ENCODE measurements at places on chromosomes 6 and 20.

DNA sequence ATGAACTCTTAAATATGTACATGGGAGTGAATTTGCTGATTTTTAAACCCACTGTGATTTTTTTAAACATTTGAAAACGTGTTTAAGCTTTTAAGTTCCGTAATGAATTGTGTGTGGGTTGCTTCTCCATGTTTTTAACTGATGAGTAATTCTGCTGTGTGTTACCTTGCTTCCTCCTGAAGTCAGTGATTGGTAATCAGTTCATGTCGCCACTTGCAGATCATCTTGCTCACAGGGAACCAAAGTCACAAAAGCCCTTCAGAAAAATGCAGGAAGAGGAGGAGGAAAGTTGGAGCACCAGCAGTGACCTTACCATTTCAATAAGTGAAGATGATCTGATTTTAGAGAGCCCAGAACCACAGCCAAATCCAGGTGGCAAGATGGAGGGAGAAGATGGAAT, 36.7 kb downstream of the KIZ start:
- DNase-seq = no peak

DNA sequence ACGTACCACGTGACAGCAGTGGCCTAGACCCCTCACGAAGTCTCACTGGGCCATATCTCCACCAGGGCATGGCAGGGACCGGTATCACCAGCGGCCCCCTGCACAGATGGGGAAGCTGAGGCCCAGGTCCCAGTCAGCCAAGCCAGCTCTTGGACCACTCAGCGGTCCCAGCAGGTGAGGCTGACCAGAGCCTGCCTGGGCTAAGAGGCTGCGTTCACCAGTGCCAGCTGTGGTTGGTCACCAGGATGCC, 2.6 kb upstream of the MRGBP start:
- DNase-seq = no peak

DNA sequence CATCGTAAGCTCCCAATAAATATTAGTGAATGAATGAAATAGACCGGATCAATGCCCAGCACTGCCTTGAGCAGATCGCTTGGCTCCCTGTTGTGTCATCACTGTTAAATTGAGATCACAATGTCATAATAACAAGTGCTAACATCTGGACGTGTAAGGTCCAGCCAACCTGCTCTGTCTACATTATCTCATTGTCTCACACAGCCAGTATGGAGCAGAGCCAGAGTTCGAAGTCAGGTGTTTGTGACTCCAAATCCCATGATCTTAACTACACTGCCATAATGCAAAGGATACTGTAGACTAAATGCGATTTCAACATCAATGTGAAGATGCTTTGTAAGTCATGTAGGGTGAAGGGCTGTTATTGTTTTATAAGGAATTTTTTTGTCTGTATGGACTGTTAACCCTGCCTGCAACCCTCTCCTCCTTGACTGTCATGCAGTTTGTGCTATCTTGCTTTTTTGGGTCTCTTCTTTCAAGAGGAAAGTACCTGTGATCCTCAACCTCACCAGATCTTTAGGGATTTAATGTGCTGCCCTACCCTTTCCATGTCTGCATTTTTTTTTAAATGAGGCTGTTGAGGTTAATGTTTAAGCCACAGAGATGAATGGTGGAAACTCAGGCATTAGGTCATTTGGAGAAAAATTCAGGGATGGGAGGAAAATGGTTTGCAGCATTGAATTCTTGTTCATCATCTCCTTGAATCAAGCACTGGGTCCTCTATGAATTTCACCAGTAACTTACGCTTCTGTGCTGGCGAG, 49.0 kb upstream of the OCSTAMP start:
- DNase-seq = no peak

GRCh38 chr20:2762578-2763131, 37.8 kb downstream of the CPXM1 start:
- no peak for DNase-seq

GRCh38 chr20:58597249-58597891, 53.7 kb upstream of the STX16 start:
- DNase-seq = no peak

DNA sequence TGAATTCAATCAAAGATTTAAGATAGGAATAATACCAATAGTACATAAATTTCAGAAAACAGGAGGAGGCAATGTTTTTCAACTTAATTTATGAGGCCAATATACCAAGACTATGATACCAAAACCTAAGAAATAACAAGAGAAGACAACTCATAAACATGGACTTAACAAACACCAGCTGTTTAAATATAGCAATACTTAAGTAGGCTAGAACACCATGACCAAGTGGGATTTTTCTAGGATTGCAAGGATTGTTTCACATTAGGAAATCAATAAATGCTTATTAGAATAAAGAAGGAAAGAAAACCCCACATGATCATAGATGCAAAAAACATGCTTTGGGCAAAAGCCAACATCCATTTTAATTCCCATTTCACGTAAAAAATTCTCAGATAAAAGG, 355.1 kb downstream of the EPM2A start:
- no peak for DNase-seq
